Naive thymus-derived CD4-positive, alpha-beta T cell (primary cell): ENCODE measurements at places on chromosomes 16 and 17.

DNA sequence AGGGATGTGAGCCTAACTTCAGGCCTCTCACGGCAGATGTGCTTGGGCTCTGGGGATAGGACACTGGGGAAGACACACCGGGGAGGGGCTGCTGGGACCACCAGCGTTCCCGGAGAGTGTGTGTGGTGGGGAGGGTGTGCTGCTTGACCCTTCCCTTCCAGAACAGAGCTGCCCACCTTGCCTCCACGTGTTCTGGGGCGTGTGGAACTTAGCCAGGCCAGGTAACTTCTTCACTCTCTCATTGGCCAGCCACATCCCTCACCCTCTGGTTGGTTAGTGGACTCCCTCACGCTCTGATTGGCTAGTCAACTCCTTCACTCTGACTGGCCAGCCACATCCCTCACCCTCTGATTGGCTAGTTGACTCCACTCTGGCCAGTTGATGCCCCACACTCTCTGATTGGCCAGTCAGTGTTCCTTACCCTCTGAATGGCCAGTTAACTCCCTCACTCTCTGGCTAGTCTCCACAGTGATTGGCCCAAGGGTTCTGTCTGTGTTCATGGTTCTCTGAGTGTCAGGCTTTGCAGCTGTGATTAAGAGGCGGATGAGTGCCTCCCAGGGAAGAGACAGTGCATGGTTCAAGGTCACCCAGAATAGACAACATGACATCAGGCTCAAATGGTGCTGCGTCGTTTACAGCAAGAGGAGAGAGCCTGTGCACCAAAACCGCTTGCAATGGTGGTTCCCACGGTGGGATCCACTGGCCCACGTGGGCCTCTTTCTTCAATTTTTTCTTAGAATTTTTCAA lies 10.0 kb downstream of the TMEM235 start:
- no peak for DNase-seq

DNA sequence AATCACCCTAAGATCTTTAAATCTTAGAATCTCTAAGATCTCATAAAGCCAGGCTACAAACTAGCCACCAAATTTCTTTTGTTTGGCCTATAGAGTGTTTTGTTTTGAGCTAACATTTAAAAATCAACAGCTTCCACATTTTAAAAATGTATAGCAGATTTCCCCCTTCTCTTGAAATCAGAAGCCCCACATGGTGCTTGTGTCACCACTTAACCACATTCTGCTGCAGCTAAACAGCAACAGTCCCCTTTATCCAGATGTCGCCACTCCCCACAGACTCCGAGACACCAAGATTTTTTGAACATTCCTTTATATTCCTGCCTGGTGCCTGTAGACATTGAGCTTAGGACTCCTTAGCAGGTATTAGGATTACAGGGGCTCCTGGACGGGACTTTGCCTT lies 16.0 kb downstream of the GUCY2D start:
- no peak for DNase-seq

GRCh38 chr16:75921281-75921680 lies 195.0 kb upstream of the CPHXL start:
- DNase-seq = no peak

DNA sequence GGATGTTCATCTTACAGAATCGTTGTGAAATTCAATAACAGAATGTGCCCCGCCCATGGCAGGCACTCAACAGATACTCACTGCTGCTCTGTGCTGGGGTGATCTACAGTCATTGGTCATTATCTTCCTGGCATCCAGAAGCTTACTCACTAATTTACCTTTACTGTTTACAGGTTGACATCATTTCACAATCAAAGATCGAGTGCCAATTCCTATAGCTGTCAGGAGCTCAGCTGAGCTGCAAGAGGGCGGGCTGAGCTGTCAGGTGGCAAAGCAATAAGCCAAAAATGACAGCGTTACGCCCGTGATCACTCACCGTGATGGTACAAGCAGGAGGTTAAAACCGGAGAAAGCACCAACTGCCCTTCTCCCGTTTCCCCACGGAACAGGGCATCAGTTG lies 51.2 kb downstream of the LITAF start:
- DNase-seq = no peak

DNA sequence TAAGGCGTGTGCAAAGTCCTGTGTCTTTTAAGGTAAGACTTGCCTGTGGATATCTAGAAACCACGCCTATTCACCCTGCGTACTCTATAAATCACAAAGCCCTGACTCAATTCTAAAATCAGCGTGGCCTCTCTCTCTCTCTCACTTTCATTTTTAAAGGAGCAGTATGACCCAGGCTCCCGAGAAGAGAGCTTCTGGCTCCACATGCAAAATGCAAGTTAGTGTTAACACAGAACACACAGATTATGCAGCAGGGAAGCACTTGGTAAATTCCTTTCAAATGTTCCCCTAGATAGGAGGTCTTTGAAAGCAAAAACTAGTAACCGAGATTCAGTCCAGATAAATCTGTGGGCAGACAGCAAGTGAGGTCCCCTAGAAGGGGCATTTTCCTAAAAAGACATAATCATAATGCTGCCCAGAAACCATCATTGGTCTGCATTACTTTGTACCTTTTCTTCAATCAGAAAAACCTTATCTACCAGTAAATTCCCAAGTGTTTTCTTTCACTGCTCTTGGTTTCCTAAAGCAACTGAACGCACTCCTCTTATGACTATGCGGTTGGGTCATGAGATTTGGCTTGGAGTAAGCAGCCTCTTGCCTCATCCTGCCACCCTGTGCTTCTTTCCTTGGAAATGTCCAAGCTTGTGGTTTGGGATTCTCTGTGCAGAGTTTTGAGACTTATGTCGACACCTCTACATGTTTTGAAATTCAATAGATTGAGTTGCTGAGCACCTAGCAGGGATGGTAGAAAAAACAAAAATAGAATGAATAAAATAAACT lies 31.7 kb upstream of the KCNJ2 start:
- DNase-seq = no peak

DNA sequence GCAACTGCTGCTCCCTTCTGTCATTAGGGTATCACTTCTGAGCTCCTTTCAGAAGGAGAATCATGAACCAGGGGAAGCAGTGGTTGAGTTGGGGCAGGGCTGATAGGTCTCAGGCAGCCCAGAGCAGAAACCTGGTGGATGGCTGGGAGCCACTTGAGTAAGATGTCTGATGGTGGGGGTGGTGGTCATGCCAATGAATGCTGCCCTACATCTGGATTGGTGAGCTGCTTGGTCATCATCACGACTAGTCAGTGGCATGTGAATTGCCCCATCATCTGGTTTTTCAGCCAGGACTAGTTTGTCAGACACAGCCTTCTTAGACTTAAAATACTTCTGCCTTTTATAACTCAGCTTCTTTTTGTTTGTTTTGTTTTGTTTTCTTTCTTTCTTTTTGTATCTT lies 2.6 kb downstream of the GID4 start:
- DNase-seq = no peak

DNA sequence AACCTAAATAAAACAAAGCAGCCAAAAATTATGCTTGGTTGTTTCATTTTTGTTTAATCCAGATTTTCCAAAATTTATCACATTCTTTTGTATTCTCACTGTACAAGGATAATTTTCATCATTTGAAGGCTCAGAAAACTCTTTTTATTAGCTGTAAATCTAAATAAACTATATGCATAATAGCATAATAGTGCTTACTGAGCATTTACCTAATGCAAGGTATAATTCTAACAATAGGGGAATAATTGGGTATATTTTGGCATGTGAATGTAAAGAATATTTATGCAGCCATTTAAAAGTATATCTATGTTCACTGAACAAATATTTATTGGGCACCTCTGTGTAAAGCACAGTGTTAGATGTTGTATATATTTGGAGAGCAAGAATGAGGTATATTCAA lies 17.0 kb downstream of the PALB2 start:
- DNase-seq = no peak

DNA sequence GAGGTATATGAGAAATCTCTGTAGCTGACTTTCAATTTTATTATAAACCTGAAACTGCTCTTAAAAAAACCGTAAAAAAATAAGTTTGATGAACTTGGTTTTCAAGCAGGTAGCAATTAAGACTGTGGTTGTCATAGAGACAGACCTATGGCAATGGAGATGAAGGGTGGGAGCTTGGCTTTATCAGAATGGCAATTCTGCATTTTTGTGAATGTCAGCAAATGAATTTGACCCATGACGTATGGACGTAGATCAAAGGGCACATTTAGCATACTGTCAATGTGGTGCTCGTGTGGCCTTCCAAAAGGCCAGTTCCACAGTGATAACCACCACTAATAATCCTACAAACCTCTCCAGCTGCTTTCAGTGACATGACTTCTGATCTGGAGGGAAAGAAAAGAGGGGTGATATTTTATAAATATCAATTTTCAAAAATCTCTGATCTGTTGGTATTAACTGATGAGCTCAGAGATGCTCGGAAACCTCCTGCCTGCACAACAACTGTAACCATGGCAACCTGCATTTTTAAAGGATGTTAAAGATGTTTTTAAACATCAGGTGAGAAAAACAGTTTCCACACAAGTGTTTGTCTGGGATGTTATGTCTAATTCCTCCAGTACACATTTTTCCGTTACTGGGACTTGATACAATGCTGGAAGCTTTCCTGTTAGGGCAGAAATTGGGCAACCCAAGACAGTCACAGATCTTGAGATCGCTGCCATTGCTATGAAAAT lies 533.7 kb downstream of the CDH13 start:
- DNase-seq = no peak

- DNase-seq = no peak
Measured at GRCh38 chr17:53353919-53354351, 468.8 kb upstream of the KIF2B start.

GRCh38 chr17:6589266-6589946 lies 33.1 kb upstream of the PITPNM3 start:
- DNase-seq = no peak

- no peak for DNase-seq
Measured at GRCh38 chr16:28915181-28915580, 9.9 kb downstream of the RABEP2 start.

DNA sequence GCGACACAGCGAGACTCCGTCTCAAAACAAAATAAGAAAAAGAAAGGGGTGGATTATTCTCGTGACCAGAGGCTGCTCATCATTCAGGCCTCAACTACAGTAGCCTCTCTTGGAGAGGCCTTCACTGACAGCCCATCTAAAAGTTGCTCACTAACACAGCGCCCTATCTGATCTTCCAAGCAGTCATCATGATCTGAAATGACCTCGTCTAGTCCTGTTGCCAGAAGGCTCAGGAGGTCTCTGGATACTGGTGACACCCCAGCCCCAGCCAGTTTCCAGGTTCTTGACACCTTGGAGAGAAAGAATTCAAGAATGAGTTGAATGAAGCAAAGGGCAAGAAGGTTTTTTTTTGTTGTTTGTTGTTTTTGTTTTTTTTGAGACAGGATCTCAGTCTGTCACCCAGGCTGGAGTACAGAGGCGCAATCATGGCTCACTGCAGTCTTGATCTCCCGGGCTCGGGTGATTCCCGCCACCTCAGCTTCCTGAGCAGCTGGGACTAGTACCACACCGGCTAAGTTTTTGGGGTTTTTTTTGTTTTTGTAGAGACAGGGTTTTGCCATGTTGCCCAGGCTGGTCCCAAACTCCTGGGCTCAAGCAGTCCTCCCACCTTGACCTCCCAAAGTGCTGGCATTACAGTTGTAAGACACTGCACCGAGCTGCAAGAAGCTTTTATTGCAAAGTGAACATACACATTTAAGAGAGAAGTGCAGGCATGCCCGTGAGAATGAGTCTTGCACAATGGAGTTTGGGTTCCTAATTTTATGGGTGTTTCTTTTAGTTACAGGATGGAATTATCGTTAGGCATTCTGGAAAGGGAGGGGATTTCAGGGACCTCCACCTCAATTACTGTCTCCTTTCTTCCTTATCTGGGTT lies 2.7 kb upstream of the ZC3H7A start:
- DNase-seq = no peak

- no peak for DNase-seq
Measured at GRCh38 chr17:57860414-57860999, 10.7 kb upstream of the MRPS23 start.

DNA sequence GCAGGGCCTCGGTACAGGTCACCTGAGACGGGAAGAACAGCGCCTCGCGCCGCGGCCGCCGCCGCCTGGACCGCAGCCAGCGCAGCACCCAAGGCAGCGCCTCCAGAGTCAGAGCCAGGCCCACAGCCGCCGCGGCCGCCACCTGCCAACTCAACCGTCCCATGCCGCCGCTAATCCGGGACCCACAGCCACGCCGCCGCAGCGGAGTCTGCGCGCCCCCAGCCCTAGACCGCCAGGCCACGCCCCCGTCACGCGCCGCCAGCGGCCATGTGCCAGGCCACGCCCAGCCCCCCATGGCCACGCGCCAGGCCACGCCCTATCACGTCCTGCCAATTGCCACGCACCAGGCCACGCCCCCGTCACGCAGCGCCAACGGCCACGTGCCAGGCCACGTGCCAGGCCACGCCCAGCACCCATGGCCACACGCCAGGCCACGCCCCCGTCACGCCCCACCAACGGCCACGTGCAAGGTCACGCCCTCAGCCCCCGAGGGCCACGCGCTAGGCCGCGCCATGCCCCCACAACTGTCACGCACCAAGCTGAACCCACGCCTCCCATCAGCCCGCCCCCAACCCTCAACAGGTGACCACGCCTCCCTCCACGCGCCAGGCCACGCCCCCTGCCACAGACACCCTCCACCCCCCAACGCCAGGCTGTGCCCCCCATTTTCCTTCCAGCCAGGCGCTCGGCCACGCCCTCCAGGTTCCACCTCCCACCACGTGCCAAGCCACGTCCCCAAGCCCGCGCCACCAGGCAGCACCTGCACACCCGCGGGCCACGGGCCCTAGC lies at the start of gene PLD6:
TSS of gene PLD6 (minus strand) at position 210 of the 789 bp plus-strand sequence. CDS start at position 163, 47 bp downstream.
- DNase-seq = peak; percentile 94

GRCh38 chr16:23835390-23836077 lies at the start of gene PRKCB:
Gene PRKCB, plus strand, starts transcription at chr16:23835983.
- DNase-seq = peak; percentile 88

- DNase-seq = no peak
Measured at GRCh38 chr16:85173981-85174751, 61.9 kb upstream of the CIBAR2 start.

DNA sequence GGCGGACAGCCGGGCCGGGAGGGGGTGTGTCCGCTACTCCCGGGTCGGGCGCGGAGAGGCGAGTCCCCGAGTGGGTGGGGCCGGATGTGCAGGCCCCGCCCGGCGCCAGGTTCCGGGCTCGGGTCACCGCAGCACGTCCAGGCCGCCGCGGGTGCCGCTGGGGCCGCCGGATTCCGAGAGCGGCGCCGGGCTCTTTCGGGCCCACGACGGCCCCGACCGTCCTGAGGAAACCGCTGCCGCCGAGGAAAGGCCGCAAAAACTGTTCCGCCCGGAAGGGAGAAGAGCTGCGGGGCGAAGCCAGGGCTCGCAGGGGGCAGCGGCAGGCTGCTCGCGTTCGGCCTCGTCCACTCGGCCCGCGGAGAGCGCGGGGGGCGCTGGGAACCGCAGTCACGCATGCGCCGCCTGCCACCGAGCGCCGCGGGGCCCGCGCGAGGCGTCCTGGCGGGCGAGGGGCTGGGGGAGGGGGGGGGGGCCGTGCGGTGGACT lies at the start of gene ZKSCAN2:
TSS of gene ZKSCAN2 (minus strand) at position 376 of the 486 bp plus-strand sequence. CDS start 718 bp downstream, outside the sequence.
- peak; percentile 71 for DNase-seq

GRCh38 chr16:66539623-66540469 lies 10.1 kb downstream of the TK2 start:
- no peak for DNase-seq
